Germinal center (tissue), 1 donor: ENCODE measurements at places on chromosomes 5 and 9.
A peak's percentile ranks its signal among the peaks of the same experiment; 100 is the strongest.

- no peak for DNase-seq
These were observed 4.7 kb upstream of the GBGT1 start for GRCh38 chr9:133168432-133168831.

- no peak for DNase-seq
These were observed 174.4 kb downstream of the ROR2 start for GRCh38 chr9:91775708-91776028.

DNA sequence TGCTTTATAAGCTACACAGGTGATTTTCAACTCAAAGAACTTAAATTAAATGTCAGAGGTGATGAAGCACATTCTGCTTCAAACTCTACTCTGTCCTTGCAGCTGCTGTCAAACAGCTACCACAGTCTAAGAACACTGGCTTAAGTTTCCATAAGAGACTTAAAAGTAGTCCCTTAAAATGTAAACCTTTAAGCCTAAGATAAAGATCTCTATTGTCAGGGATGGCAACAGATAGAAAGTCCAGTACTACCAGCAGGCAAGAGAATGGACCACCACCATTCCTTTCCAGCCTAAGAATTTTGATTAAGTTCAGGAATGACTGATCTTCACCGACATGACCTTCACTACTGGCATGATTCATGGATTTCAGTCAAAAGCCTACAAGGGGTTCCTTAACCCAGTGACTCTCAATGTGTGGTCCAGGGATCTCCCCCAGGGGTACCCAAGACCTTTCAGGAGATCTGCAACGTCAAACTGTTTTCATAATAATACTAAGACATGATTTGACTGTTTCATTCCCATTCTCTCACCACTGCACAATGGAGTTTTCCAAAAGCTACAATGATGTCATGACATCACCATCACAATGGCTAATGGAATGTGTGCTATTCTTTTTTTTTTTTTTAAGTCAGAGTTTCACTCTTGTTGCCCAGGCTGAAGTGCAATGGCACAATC lies 41.1 kb upstream of the PLPP6 start:
- DNase-seq = no peak

GRCh38 chr5:139388198-139388821 lies 1.4 kb downstream of the MZB1 start:
- peak; percentile 84 for DNase-seq

DNA sequence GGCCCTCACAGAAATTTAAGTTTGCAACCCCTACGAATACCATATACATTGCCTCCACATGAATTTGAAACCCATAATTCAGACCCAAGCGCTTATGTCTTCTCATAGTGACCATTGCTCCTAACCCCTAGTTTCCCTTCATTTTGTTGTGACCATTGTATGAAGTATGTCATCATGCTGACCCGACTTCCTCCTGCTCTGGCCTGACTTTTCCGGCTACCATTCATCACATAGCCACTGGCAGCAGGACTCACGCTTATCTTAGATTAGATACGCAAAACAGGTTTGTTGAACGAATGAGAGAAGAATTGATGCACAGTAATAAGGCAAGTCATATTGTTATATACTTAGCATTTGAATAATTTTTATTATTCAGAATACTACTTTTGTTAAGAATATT lies 345.4 kb downstream of the FBXL17 start:
- DNase-seq = no peak

DNA sequence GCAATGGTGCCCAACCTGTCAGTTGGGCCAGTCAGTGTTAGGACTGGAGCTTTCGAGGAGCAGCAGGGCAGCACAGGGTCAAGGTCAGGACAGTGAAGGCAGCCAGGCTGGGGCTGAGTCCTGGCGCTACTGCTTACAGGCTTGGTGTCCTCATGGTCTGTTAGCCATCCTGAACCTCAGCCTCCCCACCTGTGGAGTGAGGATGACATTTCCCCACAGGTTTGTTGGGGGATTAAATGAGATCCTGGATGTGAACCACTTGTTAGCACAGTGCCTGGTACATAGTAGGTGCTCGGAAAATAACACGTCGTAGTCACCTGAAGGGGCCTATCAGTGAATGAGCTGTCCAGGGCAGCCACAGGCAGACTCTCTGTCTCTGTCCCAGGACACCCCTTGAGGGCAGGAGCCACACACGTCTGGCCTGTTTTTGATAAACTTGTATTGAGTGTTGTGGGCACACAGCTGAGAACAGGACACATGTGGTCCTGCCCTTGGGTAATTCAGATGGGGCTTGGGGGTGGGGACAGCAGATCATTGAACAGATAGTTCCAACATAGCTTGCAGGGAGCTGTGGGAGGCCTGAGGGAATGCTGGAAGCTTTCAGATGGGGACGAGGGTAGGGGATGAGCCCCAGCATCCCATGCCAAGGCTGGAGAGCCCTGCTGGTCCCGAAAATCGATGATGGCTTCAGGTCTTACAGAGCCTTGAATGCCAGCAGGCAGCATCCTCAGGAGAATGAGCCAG lies 69.3 kb downstream of the AMBP start:
- DNase-seq = no peak

GRCh38 chr5:164893071-164893470 lies 1387.7 kb downstream of the MAT2B start:
- DNase-seq = no peak

DNA sequence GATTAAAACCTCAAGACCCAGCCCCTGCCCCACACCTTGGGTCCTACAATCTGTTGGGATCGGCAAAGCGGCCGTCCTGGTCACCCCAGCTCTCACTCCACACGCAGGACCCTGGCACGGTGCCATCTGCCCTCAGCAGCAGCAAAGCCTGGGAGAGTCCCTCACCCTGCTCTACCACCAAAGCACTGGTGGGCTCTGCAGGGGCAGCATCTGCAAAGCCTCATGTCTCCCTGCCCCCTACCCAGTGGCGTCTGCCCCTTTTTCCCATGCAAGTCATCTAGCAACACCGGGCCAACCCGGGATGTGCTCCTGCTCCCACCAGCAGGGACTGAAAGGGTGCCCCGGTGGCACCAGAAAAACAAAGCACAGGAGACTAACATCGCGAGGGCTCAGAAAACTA lies 19.6 kb upstream of the CNOT6 start:
- no peak for DNase-seq

DNA sequence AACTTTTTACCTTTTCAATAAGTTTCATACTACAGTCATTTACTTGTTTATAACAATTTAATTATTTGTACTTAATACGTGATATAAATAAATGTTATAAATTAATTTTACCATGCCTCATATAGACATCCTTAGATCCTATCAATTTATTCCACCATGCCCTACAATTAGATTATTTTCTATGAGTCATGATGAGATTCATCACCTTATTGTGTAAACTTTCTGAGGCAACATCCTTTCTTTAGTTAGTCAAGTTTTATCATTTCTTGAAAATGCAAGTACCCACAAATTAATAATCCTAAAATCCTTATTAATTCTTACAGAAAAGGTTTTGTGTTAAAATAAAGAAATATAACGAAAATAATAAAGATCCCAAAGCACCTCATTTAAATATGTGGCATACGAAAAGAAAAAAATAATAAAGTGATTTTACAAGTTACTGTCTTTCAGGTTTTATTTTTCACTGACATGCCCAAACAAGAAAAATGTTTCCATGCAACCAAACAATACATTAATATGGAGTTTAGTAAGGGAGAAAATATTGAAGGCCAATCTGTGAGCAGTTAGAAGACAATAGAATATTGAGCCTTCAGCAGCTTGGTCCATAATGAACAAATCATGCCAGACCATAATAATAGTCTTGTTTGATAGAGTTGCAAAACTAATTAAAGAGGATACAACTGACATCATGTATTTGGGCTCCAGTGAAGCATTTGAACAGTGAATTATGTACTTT lies 188.7 kb upstream of the MRPS30 start:
- no peak for DNase-seq

- DNase-seq = no peak
These were observed 39.8 kb downstream of the WDR41 start for GRCh38 chr5:77452351-77452750.

DNA sequence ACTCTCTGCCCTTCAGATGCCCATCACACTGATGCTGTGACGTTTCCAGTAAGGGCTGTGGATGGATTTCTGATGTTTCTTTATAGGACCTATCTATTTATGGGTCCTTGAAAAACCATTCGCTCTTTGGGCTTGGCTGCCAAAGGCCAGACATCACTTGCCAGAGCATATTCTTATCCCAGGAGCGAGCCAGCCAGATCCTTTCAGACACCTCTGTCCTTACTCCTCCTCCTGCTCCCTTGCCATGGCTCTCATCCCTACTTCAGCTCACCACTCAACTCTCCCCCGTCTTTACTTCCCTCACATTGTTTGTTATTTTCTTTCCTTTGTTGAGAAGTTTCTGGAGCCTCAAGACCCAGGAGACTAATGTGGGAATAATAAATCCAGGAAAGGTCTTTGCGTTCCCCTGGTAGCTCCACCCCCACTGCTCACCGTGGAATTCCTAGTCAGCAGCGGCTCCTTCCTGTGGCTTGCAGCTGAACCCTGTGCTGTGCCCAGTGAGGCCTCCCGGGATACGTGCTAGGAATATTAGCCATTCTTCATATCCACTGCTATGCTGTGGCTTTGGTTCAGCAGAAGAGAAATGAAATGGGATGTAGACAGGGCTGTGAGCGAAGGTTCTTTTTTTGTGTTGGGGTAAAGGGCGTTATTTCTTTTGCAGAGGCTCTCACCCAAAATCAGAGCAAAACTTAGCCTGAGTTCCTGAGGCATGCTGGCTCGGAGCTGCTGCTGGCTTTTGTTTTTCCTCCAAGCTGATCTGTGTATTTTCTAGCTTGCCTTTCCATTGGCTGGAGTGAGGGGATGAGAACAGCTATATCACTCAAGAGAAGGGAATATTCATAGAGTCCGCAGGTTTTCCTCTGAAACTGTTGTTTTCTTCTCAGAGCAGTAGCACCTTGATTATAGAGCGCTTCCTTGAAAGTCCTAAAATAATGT lies 171.1 kb downstream of the SAXO1 start:
- no peak for DNase-seq

DNA sequence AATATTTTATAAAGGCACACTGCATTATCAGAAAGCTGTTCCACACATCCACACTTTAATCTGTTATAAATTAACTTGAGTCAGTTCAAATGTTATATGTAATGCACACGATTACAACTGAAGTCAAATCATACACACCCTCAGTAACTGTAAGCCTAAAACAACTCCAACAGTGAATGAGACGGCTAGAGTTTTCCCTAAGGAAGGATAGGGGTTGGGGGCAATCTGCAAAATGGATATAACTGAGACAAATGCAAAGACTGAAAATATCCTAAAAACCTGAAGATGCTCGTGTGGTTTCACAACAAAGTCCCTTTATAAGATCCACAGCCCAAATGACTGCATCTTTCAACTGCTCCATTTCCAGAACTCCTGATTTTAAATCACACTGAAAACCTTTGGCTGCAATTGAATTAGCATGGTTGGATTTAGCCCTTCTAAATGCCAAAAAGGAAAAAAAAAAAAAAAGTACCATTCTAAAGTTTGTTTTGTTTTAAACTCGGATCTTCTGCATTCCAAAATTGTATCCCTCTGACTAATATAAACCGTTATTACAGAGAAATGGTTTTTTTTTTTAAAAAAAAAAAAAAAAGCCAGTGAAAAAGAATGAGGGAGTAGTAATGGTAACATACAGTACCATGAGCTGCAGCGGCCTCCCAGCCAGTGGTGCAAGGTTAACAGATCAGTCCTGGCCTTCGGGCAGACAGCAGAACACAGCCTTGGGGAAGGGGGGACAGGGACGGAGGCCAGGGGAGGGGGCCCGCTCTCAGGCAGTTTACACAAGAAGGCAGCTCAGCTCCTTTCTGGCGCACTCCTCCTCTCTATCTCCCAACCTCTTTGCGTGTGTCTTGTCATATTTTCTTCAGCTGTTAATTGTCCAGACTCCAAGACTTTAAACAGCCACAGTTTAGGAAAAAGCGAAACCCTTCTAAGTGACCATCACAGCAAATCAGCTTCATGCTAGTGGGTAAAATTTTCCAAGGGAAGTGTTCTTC lies 166.1 kb downstream of the BNC2 start:
- DNase-seq = no peak

- DNase-seq = no peak
These were observed 35.9 kb upstream of the STRBP start for GRCh38 chr9:123304340-123304691.

DNA sequence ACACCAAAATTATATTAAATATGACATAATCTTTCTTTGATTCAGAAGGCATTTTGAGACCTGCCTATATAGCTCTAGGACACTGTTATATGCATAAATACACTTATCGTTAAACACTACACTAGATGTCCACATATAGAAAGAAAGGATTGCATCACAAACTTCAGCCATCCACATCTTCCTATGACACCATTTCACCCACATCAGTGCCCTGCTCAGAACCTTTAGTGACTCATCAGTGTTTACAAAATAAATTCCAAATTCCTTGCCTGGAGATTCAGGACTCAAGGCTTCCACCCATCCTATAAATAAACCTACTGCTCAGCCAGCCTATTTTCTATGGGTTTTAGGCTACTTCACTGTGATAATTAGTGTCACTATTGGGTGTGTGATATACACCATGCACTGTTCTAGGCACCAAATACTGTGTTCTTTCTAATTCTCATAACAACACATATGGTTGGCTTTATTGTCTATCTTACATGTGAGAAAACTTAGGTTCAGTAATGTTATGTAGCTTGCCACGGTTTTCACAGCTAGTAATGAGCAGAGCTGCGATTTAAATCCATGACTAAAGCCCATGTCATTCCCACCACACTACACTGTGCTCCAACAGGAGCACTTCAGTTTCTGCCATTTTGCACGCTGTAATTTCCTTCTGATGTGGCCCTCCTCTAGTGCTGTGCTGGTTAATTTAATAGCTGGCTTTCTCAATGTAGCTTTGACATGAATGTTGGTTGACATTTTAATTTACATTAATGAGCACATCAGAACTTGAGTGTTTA lies 103.3 kb downstream of the SREK1 start:
- DNase-seq = no peak

- DNase-seq = no peak
These were observed 61.9 kb upstream of the ELL2 start for GRCh38 chr5:96023518-96023917.

DNA sequence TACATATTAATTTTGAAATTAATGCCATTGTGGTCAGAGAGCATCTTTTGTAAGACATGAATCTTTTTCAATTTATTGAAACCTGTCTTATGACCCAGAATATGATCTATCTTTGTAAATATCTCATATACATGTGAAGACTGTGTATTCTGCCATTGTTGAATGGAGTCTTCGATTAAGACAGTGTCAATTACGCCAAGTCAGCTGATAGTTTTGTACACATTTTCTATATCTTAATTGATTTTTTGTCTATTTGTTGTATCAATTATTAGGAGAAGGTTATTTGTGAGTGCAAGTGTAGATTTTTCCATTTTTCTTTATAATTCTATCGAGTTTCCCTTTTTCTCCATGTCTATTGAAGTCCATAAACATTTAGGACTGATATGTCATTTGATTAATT lies 471.6 kb downstream of the MED10 start:
- DNase-seq = no peak

DNA sequence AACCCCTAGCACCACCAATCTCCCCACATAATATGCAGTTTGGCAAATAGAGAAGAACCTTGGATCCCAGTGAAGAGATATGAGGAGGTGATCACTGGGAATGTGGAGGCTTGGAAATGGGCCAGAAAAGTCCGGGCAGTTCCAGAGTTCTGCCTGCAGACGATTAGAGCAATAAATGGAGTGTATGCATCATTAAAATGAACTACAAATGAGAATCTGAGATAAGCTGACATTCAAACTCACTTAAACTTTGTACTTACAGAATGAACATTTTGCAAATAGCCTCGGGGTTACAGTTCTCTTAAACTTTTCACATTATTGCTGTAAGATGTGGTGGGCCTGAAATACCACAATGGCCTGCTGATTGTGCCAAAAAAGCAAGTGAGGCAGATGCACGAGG lies 23.0 kb upstream of the LHFPL2 start:
- no peak for DNase-seq
